ENCODE measurements at places on chromosomes 3 and 15. TPM values are rescaled to one million over a fixed set of nuclear protein-coding genes. Genes with fewer than 3 reads are reported as not detected.

DNA sequence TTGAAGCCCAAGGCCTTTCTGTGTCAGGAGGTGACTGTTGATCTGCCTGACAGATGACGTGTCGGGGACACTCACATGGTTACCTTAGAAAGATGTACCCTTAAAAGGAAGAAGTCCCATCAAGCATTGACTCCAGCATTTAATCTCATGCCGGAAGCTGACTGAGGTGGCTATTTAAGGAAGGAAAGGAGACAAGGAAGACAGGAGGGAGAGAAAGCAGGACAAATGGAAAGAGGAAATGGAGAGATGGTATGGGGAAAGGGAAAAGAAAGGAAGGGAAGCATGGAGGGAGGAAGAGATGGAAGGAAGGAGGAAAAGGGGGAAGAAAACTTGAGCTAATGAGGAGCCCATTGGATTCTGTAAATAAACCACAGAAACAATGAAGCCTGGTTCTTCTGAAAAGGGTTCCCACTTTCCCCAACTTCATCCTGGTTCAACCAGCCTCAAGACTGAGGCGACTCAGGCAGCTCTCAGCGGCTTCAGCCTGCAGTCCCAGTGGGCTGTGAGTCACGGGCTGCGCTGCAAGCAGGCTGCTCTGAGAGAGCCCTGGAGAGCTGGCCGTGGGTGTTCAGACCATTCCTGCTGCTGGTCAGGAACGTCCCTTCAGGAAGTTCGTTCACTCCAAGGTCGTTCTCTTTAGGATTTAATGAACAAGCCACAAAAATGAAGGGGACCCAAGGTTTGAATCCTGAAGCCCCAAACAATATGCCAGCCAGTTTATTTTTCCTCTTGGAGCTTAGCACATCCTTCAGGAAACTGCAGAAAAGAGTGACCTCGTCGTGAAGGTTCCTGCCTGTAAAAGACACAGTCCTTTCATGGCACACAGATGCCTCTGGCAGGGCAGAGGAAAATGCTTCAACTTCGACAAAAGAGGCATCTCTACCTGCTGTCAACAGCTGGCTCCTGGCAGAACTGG, 69.6 kb upstream of the THBS1 start:
- peak; percentile 93 for DNase-seq

SLC6A11 gene
- not detected for polyA plus RNA-seq

DNA sequence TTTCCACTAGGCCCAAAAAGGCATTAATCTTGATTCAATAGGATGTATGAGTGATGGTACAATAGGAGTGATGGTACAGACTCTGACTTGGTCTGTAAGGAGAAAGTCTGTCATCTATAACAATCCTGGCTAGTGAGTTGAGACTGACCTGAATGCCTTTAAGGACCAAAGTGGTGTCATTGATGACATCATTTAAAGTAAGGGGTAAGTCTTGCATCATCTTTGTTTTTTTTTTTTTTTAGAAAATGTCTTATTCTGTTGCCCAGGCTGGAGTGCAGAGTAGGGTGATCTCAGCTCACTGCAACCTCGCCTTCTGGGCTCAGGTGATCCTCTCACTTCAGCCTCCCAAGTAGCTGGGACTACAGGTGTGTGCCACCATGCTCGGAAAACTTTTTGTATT, 5.6 kb upstream of the TMEM45A start:
- no peak for DNase-seq

KLHL6 gene
- polyA plus RNA-seq: not detected

NDN gene
- polyA plus RNA-seq: 72.4 TPM

DNA sequence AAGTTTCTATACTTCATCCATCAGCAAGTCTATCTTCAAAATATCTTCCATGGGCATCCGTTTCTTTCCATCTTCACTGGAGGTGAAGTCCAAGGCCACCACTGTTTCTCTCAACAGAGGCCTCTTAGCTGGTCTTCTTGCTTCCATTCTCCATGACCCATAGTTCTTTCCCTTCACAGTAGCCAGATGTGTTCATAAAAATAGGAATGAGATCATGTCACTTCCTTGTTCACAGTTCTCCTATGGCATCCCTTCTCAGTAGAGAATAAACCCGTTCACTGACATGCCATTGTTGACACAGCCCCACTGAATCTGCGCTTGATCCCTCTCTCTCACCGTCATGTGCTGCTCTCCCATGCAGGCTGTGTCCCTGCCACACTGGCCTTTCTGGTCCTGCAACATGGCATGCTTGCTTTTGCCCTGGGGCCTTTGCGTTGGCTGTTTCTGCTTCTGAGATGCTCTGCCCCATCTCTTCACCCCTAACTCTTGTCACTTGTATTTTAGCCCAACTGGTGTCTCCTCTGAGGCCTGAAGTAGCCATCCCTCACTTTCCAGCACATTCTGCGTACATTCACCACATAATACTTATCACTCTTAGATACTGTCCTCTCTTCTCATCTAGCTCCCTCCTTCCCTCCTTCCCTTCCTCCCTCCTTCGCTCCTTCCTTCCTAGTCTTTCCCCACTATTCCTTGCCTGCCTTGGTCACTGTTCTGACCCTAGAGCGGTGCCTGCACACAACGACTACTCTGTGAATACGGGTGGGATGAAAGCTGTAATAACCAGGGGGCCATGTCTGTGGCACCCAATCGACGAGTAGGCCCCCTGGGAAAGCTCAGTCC, 42.0 kb downstream of the STARD5 start:
- DNase-seq: no peak

FAM3D gene
- polyA plus RNA-seq: not detected

DNA sequence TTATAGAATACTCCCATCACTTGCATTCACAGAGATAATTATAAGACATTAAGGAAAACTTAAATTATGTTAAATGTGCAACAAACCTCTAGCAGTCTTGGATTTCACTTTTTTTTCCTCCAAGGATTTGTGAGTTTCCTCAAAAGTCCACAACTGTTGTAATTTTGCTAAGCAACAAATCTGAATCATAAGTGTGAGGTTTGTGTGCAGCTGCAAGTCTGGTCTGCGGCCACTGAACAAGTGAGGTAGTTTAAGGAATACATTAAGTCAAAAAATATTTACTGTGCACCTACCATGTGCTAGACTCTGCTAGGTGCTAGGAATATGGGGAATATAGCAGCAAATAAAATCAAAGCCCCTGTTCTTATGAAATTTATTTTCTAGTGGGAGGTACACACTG, 70.2 kb downstream of the LRRC28 start:
- DNase-seq: no peak

- no peak for DNase-seq
These were observed 164.5 kb downstream of the TNIK start for GRCh38 chr3:171295484-171296373.

- DNase-seq: peak; percentile 30
These were observed 62.7 kb downstream of the USP13 start for GRCh38 chr3:179715582-179715981.

DNA sequence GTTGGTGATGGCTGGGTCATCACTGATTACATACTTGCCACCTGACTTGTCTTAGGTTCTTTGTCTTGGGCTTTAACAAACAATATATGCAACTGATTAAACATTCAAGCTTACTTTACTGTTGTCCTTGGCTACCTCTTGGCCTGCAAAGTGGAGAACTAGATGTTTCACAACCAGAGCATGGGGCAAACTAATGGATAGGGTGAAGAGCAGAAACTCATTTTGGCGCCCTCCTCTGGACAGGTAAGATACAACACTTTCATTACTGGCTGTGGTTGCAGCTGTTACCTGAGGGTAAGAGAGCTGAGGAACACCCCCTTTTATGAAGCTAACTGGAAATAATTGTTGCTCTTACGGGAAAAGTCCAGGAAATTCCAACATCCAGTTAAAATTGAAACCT, 262.1 kb downstream of the NAALADL2 start:
- DNase-seq: no peak

- no peak for DNase-seq
These were observed 52.2 kb downstream of the CMTM6 start for GRCh38 chr3:32450426-32450825.

GRCh38 chr15:86488046-86488445, 408.4 kb downstream of the AGBL1 start:
- no peak for DNase-seq

DNA sequence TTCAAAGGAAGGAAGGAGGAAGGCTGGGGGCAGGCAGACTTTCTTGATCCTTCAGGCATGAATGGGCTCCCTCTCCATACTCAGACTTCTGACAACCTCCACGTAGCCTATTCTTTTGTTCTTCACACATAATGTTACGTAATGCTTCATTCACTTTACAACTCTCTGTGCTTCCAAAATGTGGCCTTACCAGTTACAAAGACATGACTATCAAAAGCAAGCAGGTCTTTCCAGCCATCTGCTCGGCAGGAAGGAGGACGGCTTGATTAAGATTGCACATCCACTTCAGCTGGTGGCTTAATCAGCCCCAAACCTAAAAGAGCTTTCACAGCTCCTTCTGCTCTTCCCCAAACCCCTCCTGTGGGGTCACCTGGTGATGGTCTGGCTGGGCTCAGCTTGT, 263.2 kb downstream of the XXYLT1 start:
- no peak for DNase-seq

RETNLB gene
- not detected for polyA plus RNA-seq

DNA sequence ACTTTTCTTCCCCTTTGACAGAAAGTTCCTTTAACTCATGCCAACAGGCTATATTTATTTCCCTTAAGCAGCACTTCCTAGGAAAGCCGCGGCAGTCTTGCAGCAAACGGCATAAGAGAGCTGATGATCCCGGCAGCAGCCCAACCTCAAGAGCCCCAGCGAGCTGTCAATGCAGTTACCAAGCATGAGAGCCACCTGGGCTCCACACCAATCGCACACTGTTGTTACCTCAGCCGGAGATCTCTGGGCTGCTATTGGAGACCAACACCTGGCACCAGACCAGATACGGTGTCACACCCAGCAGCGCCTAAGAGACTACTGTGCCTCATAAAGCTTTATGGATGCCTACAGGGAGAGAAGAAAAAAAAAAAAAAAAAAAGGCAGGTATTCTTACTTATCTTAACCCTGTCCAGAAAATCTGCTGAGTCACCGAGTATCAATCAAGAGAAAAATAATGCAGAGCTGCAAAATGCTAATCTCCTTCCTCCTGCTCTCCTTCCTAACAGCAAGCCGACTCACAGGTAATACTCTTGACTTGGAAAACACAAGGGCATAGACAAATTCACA, 11.7 kb downstream of the ABCC5 start:
- DNase-seq: peak; percentile 37

PLA2G4D gene
- polyA plus RNA-seq: not detected

DNA sequence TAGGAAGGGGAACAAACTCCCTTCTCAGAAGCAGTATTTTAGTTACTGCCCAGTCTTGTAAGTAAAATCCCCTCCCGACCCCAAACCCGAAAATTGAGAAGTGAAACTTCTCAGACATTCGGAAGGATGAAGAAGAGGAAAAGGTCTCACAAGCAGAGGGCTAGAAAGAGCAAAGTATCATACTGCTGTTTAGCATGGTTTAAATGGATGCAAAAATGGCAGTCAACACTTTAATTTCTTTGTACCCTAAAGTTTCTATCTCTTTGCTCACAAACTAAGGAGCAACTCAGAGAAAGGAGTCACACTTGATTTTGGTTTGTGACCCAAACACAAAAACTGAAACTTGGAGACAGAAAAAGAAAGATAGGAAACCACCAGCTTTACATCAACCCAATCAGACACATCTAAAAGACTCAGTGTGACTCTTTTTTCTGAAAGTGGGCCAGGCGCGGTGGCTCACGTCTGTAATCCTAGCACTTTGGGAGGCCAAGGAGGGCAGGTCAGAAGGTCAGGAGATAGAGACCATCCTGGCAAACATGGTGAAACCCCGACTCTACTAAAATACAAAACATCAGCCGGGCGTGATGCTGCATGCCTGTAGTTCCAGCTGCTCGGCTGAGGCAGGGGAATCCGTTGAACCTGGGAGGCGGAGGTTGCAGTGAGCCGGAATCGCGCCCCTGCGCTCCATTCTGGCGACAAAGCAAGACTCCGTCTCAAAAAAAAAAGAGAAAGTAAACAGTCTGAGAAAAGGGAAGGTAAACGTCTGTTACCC, 63.2 kb upstream of the ATP11B start:
- no peak for DNase-seq

DNA sequence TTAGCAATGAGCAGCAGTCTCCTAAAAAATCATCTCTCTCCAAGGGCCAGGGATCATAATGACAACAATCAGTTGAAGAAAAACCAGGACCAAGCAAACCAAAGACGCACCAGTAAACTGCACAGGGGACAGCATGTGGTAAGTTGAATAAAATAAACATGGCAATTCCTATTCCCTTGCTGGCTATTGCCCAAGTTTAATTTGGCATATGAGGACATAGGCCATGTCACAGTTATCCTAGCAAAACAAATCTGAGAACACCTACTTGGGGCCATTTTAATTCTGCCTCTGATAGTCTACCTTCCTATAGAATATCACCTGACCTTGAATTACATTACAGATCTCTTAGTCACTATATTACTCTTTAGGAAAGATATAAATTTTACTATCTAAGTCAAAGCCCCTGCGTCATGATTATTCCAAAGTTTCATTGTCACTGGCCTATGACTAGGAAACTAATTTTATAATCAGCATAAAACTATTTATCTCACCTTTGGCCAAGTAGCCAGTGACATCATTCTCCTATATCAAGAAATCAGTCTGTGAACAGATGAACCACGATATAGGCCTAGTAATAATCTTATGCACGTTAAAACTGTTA, 23.0 kb downstream of the AP3S2 start:
- DNase-seq: no peak

DNA sequence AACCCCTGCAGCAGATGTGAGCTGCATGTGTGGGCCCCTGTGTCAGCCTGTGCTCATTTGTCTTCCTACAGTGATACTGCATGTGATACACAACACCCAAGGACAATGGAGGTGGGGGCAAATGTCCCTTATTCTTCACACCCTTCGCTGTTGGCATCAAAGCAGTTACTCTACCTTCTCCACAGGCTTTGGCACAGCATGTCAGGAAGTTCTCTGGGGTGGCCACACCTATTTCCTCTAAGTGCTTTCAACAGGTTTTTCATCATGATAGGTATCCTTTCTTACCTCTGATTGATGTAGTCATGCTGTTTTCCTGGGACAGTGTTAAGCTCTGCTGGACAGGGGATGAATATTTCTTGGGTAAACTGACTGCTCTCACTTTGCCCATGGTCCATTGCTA, 29.5 kb downstream of the ZNF662 start:
- no peak for DNase-seq

DNA sequence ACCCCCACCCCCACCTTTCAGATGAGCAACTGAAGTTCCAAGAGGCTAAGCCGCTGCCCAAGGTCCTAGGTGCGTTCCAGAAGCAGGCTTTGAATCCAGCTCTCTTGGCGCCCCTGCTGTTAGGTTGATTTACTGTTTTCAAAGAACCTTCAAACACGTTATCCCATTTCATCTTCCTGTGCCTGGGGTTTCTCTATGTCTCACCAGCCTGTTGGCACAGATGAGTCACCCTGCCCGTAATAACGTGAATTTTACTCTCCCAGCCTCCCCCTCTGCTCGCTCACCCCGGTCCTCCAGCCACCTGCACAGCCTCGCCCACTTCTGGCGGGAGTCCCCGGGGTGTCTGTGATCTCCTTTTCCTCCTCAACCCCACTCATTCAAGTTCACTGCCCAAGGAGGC, 13.0 kb upstream of the TSEN2 start:
- DNase-seq: no peak
